SK-MEL-5 (cell line): ENCODE measurements at places on chromosomes 7 and 10. TPM values are rescaled to one million over a fixed set of nuclear protein-coding genes. Genes with fewer than 3 reads are reported as not detected.
A peak's percentile ranks its signal among the peaks of the same experiment; 100 is the strongest.

DNA sequence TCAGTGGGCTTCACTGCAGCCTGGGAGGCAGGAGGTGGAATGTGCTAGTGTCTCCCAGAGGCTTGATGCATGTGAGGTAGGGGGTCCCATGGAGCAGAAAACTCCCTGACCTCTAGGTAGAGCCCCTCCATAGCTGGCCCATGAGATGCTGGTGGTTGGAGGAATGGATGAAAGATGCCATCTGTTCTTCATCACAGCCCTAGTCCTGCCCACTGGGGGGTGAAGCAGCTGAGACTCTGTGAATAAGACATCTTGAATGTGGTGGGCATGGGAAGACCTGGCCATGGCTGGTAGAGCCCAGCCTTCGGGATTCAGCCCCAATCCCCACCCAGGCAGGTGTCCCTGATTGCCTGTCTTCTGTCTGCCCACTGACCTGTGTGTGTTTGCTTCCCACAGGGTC is 92.5 kb downstream of the COL13A1 start:
- DNase-seq: no peak

DNA sequence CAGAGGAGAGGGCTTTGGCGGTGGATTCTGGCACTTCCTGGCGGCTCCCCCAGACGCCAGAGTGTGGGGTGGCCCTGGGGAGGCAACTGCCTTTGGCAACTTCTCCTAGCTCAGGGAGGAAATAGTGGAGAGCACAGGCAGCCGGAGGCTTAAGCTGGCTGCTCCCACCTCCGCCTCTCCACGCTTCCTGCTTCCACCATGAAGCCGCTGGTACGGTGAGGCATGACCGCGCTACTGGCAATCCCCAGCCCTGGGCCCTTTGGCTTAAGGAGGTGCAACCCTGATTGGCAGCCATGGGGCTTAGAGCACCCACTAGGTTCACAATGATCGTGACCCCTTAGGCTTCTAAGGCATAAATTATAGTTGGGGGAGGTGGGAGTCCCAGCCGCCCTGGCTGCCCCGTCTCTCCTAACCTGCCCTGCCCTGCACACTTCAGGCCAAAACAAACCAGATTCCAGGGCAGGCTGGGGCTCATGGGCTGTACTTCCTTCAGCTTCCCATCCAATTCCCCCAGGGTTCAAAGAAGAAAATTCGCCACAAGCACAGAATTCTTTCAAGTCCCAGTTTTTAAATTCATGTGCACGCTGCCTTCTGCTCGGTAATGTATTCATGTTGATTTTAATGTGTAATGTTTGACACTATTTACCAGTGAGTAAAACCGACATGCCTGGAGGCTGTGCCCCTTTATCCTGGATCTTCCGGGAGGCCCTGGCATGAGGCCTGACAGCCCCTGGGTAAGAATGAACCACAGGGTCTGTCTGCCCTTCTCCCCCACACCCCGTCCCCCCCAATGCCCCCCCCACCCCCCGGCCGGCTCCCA is 90.7 kb upstream of the LRRC4 start:
- no peak for DNase-seq

- DNase-seq: no peak
These were observed 53.9 kb downstream of the WIPF3 start for GRCh38 chr7:29860186-29860585.

- DNase-seq: peak; percentile 5
These were observed 94.1 kb upstream of the TMEM26 start for GRCh38 chr10:61547297-61547696.

DNA sequence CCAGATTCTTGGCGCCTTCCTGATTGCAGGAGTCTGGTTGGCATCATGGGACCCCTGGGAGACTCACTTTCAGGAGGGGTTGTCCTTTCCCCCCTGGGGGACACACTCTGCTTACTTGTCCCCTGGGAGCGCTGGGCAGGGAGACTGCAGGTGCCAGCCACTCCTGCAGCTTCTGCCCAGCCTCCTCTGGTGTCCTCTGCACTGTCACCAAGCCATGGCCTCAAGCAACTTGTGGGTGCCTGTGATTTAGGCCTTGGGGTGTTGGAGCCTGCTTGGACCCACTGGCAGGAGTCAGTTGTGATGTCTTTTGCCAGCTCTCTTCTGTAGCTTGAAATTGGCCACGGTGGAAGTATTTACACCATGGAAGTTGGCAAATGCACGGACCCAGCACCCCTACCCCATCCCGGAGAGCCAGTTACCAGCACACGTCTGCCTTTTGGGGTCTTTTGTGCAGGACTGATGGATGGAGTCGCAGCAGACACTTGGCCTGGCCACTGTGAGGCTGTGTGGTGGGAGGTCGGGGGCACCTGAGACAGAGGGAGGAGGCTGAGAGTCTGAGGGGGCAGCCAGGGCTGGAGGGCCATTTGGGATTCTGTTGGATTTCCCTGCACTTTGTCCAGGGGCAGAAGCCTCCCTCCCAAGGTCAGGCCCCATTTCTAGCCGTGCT is 104.7 kb downstream of the LHPP start:
- no peak for DNase-seq

DNA sequence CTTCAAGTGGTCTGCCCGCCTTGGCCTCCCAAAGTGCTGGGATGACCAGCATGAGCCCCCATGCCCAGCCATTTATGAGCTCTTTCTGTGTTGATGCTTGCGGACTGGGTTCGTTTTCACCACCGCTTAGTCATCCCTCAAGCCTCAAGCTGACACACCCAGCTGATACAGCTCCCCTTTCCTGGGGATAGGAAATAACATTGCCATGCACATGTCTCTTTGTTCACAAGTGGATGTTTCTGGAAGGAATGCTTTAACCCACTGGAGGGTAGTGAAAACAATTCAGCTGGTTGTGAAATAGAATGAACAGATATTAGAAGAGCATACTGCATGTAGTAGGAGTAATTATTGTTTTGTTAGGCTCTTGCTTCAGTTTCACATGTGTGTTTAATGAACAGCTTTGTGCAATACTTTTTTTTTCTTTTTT is 8.5 kb upstream of the METTL27 start:
- DNase-seq: no peak

GRCh38 chr10:106935978-106936451 is 228.5 kb downstream of the SORCS1 start:
- DNase-seq: no peak

DNA sequence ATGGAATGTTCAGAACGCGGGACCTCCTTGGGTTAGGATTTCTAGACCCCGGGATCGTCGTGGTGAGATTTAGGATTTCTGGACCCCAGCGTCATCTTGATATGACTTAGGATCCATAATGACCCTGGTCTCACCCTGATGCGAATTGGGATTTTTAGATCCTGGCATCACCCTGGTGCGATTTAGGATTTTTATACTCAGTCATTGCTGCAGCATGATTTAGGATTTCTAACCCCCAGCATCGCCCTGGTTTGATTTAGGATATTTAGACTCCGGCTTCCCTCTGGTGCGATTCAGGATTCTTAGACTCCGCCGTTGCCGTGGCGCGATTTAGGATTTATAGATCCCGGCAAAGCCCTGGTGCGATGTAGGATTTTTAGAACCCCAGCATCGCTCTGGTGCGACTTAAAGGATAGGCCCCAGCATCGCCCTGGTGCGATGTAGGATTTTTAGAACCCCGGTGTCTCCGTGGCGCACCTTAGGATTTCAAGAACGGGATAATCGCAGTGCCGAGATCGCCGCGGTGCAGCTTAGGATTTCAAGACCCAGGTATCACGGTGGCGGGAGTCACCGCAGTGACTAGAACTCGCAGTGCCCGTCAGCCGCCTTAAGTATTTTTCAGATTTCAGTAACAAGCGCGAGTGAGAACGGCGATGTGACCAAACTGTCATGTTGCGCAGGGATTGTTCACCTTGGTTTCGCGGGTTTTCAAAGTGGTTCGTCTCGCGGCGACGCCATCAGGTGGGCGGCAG is 814 bp downstream of the MEST start:
- no peak for DNase-seq

ITGB8 gene
- 57.2 and 60.1 TPM in 2 replicates for total RNA-seq

DNA sequence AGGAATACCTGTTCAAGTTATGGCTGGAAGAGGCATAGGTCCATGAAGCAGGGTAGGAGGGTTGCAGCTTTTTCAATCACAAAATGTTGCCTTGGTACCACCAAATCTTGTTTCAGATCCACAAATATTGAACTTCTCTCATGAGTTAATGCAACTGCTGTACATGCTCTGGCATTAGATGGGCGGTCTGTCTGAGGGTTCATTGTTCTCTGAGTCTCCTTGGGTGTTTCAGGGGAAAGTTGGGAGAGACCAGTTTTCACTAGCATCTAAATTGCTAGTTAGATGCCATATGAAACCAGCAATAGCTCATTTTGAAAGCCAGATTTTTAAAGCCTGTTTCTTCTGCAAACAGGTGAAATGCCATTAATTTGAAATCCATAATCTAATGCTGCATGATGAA is 27.8 kb upstream of the ELMO1 start:
- no peak for DNase-seq

DNA sequence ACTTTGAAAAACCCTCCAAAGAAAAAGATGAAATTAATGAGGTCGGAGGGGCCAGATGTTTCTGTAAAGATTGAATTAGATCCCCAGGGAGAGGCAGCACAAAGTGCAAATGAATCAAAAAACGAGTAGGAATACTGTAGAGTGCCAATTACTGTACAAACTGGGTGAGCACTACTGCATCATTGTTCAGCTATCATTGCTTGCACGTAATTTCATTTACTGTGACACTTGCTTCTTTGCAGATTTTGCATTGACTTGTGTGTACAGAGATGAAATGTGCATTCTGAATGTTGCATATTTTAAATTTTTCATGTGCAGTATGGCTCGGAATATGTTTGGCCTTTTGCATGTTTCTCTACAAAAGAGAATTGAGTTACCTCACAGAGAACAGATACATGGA is 123.7 kb downstream of the LCOR start:
- DNase-seq: no peak

DNA sequence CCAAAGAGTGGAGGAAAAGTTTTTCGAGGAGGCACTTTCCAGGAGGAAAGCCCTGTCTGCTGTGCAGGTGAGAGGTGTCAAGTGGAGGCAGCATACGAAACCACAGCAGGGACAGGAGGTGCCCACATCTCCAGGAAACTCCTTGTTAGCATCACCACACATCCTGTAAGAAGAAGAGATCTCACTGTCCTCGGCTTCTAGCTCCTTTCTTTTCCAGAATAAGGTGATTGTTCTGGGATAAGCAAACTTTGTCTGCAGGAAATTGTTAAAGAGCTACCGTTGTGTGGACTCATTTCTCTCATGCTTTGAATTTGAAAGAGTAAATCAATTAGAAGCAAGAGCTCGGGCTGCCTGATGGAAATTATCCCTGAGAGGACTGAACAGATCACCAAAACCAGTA is 269.4 kb downstream of the CXCL12 start:
- DNase-seq: no peak

DNA sequence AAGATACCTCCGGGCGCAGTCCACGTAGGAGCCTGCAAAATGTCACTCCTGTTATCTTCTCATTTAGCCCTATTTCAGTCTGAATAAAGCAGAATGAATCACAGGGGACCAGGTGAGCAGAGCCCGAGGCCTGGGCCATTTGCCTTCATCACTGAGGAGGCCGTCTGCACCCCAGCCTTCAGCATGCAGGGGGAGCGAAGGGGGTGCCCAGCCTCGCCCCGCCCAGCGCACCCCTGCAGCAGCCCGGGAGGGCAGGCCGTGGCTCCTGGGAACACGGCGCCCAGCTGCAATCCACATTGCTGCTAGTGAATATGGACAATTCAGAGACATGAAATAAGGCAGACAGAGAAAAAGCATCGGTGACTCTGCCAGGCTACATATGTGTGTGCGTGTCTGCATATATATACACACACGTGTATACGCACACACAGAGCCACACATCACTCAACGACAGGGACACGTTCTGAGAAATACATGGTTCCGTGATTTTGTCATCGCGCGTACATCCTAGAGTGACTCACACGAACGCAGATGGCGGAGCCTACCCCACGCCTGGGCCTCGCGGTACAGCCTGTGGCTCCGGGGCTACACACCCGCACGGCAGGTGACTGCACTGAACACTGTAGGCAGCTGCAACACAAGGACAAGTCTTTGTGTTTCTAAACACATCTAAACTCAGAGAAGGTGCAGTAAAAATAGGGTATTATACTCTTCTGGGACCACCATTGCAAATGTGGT is 15.2 kb upstream of the ELFN1 start:
- DNase-seq: no peak

DNA sequence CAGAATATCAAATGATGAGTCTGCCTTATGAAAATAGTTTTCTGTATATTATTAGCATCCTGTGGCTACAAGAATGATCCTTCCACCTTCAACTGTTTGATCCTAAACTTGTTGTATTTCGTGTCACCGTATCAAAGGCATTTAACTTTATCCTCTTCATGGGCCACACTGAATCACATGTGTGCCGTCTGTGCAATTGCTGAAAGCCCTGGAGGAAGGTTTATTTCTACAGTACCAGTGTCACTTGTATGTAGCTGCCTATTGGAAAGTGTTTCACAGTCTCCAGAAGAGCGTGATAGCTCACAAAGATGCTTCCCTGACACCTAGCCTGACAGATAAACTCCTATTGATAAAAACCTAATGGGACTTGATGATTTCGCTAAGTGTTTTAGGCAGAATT is 94.5 kb downstream of the ITGA8 start:
- DNase-seq: no peak

CPVL gene
- 471 and 497 TPM in 2 replicates for total RNA-seq

DNA sequence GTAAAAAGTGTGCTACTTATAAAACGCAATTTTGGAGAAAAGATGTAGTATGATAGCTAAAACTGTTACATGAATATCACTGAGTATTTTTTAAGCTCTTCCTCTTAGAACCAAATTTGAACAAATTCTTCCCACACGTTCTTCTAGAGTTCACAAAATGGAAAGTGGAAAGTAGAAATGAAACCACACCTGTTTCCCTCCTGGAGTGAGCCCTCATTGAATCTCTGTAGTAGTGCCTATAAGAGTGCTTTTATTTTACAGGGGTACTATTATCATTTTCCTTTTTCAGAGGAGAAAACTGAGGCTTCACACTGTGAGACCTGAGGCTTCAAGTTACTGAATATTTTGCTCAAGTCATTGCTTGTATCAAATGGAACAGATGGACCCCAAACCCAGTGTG is 393.0 kb downstream of the NRG3 start:
- no peak for DNase-seq

GRCh38 chr10:104325436-104326435 is 12.5 kb downstream of the ITPRIP start:
- no peak for DNase-seq

DNA sequence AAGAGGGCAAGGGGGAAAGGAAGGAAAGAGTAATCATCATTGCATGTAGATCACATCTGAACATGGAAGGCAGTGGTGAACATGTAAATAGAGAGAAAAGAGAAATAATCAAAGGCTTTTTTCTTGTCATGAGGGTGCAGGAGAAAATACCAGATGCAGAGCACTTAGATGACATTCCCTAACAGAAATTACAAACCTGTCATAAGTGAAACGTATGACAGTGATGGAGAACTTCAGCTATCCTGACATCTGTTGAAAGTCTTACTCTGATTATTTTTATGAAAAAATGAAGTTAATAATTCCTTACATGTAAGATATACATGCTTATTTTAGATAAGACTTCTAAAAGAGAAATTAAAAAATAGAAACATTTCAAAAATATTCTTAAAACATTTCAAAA is 54.7 kb downstream of the BRAF start:
- DNase-seq: no peak

GSAP gene
- total RNA-seq: 10.6 and 11.1 TPM in 2 replicates

ADCYAP1R1 gene
- total RNA-seq: not detected in 2 replicates

- DNase-seq: no peak
These were observed 6.1 kb downstream of the RNF133 start for GRCh38 chr7:122692769-122693309.

- DNase-seq: no peak
These were observed 119.4 kb downstream of the RAB11FIP2 start for GRCh38 chr10:117927332-117927731.
